ENCODE measurements at places on chromosomes 12 and 14.

GRCh38 chr14:74720526-74720925 lies 7.6 kb downstream of the FCF1 start:
- no peak for DNase-seq

DNA sequence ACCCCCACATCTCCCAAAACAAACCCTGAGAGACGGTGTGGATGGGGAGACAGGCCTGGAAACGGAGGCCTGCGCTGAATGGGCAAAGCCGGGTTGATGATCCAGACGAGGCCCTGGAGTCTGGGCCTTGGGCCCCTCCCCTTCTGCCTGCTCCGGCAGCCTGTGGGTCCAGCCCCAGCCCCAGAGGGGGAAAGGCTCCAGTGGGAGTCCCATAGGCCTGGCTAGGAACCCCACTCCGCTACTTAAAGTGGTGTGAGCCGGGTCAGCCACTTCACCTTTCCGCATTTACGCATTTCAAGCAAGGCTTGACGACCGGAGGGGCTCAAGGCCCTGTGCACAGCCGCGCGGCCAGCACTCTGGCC lies 695 bp upstream of the TNFAIP2 start:
- no peak for DNase-seq

- DNase-seq = peak; percentile 85
Measured at GRCh38 chr14:34843011-34843554, 32.1 kb downstream of the BAZ1A start.

GRCh38 chr12:43273467-43273866 lies 278.5 kb downstream of the ADAMTS20 start:
- DNase-seq = no peak

- no peak for DNase-seq
Measured at GRCh38 chr14:89351221-89351515, 65.9 kb downstream of the FOXN3 start.

DNA sequence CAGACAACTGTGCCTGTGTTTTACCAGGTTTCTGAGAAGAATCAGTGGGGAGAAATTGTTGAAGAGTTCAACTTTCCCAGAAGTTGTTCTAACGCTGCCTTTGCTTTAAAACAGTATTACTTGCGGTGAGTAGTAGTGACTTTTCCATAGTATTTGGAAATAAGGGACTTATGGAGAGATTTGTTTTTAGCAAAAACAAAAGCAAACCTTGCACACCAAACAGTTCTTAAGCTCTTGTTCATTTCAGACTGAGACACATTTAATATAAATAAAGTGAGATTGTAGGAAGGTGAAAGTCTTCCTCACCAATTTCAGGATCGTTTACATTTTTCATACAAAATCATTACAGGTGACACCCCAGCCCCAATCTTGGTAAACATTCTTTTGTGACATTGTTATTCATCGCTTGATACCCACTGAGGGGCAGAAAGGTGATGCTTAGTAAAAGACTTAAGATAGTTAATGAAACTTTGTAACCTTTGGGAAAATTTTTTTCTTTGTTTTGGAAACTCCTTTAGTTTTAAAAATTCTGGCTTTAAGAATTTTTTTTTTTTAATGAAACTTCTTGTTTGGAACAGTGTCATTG lies 1.8 kb downstream of the ARID2 start:
- no peak for DNase-seq

- DNase-seq = no peak
Measured at GRCh38 chr14:56118611-56119181, 485 bp downstream of the PELI2 start.

DNA sequence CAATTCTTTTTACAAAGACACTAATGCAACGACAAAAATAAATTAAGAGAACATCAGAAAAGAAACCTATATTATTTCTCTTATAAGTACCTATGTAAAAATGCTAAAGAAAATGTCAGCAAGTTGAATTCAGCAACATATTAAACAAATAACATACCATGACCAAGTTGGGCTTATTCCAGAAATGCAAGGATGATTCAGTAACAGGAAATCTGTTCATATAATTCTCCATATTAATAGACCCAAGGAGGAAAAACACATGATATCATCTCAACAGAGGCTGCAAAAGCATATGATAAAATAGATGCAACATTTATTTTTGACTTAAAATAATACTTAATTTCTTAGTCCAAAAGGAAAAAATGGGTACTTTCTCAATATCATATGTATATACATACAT lies 25.1 kb upstream of the GPHB5 start:
- DNase-seq = no peak

DNA sequence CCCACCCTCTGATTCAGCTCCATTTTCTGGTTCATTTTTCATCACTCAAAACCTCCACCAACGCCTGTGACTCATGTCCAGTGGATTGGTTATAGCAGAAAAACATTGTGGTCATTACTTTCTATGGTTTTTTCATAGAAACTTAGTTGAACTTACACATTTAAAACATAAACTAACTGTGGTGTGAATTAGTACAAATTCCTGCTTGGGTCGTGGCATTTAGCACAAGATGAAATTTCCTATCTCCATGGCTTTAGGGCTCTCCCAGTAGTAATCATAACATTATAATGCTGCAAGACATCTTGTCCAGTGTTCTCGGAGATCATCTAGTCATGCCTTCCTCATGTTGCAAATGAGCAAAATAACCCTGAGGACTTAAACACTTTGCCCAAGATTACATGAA lies 7.1 kb downstream of the RNASE7 start:
- DNase-seq = no peak

- peak; percentile 82 for DNase-seq
Measured at GRCh38 chr14:50762001-50762930, 68.7 kb downstream of the NIN start.

- peak; percentile 19 for DNase-seq
Measured at GRCh38 chr12:122022393-122023338, 982 bp downstream of the BCL7A start.

- no peak for DNase-seq
Measured at GRCh38 chr12:119006746-119007145, 25.4 kb downstream of the SRRM4 start.

GRCh38 chr12:101459642-101460346 lies 15.3 kb upstream of the SPIC start:
- no peak for DNase-seq

DNA sequence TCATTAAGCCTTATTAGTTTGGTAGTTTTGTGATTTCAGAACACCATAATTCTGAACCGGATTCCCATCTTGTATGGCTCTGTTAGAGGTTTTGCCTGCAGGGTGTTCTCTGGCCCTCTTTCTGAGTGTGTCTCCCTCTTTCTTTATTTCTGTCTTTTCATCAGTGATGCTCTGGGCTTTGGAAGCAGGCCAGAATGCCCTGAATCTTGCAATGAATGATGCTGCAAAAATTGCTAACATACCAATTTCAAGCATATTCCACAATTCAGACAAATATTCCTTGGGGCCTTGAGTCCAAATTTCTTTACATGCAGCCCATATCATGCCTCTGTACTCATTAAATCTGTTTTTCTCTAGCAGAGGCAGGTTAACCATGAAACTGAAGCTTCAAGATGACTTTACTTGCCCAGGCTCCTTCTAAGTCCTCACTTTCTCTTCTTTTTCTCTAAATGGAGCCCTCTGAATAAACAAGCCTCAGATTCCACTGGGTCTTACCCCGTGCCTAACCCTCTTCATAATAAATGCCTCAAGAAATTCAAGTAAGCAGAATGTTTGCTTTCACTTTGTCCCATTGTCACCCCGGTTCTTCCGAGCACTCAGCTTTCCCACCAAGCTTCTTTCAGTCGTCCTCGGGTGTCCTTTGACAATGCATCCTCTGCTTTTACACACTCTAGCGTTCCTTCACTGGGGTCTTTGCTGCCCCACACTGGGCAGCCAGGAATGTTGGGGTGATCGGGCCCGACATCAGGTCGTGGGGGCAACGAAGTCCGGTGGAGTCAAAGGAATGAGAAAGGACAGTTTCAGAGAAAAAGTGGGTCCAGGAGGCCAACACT lies 78.8 kb upstream of the SLC38A4 start:
- DNase-seq = no peak

GRCh38 chr14:92680781-92681650 lies 67.4 kb downstream of the LGMN start:
- DNase-seq = peak; percentile 77
